ENCODE measurements at places on chromosomes 3 and 15.

DNA sequence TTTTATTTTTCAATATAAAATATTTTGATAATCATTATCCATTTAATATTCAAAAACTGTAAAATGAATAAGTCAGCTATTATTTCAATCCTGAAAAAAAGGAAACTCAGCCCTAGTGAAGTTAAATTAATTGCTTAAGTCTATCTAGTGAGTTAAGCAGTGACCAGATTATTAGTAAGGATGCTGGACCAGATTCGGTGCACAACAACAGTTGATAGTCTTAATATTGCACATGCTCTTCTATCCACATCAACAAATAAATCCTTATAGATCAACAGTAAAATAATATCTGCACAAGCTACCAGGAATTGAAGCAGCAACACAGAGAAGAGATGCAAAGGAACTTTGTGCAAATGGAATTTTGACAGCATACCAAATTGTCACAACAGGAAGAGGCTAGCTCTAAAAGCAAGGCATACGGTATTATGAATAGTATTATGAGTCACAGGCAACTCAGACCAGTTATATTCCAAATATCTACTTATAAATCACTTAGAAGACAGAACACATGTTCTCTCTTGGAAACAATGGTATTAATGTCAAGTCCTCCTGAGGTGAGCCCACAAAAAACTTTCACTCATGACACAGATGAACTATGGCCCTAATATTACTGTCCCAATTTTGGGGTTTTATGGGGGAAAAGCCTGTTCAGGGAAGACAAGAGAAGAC is 24.9 kb downstream of the VPS13C start:
- no peak for DNase-seq

DNA sequence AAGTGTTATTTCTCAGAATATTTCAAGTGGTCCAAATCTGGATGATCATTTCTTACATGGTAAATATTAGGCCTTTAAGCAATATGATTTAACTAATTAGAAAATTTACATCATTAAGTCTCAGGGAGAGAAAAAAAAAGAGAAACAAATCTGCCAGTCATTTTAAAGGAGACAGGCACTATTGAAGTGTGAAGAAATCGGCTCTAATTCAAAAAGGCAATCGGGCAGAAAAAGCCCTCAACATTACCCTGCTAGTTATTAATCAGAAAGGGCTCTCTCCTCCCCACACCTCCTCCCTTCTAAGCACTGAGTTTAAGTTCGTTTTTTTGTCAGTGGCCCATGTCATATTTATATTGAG is 215.9 kb downstream of the MEIS2 start:
- DNase-seq: no peak

- DNase-seq: no peak
Observed at GRCh38 chr3:136952292-136952691, 5.5 kb upstream of the IL20RB start.

- no peak for DNase-seq
Observed at GRCh38 chr15:28936481-28936881, 50.7 kb downstream of the APBA2 start.

- no peak for DNase-seq
Observed at GRCh38 chr3:122100591-122101463, 45.7 kb downstream of the CD86 start.

GRCh38 chr3:124766113-124767095 is 36.2 kb downstream of the UMPS start:
- DNase-seq: no peak

DNA sequence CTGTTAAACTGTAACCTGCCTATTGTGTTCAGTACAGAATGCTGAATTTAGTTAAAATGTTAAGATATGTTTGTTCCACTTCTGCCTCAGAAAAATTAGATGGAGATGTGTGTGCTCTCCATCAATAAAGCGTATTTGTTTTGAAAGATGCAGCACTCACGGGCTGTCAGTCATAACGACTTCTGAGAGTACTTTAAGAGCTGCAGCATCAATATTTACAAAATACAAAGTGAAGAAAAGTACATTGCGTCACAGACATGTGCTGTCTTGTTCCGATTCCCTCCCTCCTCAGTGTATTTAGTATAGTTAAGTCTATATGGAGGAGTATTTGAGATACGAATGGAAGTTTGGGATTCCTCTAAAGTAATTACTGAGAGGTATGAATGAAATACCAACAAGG is 166.6 kb downstream of the BBX start:
- DNase-seq: no peak

DNA sequence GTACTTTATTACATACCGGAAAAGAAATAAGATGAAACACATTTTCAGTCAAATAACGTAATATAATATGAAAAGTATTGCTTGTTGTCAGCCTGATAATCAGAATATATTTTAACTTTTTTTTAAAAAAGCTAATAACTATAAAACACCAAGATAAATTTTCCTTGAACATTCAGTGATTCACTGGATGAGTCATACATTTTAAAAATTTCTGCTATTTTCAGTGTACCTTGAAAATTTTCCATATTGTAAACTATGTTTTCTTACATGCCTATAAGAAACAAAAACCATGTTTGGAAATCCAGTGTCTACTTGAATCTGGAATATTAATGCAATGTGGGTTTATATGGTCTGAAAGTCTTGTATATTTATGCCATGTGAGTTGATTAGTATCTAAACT is 36.3 kb upstream of the MEIS2 start:
- no peak for DNase-seq

DNA sequence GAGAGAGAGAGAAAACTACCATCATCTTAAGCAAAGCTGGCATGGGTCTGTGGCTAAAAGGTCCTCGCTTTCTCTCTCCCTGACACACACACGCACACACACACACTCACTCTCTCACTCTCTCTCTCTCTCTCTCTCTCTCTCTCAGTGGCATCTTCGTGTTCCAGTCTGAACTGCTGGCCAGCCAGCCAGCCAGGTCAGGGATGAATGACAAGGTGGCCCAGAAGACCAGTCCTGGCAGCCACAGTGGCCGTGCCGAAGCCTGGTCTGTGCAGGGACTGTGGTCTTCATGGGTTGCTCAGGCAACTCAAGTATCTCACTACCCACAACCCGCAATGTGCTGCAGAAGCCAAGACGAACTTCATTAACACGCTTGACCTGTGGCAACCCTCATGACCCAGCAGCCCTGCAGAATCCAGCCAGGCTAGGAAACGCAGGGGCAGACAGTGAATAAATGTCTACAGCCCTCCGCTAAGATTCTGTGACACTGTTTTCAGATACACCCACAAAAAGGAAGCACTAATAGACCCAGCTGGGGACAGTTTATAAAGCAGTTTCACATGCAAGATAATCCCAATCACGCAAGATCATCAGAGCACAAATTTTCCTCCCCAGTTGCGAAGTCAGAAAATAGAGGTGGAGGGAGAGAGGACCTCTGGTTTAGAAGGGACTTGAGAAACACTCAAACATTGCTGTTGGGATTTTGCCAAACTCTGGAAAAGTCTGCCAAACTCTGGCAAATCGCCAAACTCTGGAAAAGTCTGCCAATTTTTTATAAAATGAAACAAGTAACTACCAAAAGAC is 66.4 kb downstream of the XXYLT1 start:
- no peak for DNase-seq

GRCh38 chr15:84908564-84908963 is 24.1 kb downstream of the SLC28A1 start:
- DNase-seq: no peak

DNA sequence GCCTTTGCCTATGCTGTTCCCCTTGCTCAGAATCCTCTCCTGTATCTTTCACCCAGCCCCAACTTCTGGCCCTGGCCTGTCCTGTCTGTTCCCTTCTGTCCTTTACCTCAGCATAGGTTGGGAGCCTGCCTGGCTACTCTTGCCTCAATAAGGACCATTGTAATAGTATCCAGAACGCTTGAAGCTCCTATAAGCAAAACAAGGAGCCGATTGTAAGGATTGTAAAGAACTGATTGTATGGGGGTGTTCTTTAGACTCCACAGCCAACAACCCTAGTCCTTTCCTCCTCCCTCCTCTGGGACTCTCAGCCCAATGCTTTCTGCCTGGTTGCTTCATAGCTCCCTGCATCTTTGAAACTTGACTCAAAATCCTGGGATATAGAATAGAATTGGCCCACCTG is 18.7 kb upstream of the RAD54L2 start:
- no peak for DNase-seq

DNA sequence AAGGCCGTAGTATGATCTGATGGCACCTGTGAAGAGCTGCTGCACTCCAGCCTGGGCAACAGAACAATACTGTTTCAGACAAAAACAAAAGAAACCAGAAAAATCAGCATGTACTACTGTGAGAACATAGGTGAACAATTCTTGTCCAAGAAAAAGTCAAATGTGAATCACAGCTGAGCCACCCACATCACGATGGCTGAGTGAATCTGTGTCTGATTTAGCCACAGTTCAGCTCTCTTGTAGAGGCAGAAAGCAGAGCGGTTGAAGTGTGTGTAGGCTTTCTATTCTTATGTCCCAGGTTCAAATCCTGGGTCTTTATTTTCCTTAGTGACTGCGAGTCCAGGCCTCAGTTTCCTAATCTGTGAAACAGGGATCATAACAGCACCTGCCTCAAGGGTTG is 4.4 kb upstream of the FURIN start:
- DNase-seq: no peak

DNA sequence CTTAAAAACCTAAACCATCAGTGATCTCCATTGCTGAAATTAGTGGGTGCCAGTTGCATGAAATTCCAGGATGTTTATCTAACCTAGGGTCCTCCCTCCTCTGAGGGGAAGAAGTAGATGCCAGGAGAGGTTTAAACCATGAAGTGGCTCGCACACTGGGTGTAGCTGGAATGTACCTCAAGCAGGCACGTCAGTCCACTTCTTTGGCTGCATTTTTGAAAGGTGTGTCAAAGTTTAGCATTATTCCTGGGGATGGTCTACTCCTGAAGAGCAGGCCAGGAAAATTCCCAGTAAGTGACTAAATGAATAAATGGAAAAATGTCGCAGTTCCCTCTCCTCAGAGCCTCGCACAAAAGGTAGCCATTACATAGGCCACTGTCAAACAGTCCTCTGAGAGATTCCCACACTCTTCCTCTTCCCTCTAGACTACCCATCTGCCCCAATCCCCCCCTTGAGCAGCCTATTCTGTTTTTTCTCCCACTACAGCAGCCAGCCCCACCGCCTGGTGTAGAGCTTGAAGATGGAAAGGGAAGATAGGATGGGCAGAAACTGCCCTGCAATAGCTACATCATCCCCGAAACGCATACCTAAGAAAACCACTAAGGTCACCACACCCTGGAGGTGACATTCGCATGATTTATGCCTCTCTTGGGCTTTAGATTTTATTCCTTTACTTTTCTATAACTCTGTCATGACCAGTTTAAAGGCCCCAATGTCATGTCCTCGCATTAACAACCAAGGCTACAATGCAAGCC is 655 bp upstream of the TMOD3 start:
- DNase-seq: no peak

GRCh38 chr15:53246404-53246803 is 456.3 kb upstream of the ONECUT1 start:
- no peak for DNase-seq

- DNase-seq: no peak
Observed at GRCh38 chr15:88792342-88793282, 10.6 kb upstream of the ACAN start.

GRCh38 chr3:138082085-138082991 is 33.1 kb downstream of the DZIP1L start:
- no peak for DNase-seq

DNA sequence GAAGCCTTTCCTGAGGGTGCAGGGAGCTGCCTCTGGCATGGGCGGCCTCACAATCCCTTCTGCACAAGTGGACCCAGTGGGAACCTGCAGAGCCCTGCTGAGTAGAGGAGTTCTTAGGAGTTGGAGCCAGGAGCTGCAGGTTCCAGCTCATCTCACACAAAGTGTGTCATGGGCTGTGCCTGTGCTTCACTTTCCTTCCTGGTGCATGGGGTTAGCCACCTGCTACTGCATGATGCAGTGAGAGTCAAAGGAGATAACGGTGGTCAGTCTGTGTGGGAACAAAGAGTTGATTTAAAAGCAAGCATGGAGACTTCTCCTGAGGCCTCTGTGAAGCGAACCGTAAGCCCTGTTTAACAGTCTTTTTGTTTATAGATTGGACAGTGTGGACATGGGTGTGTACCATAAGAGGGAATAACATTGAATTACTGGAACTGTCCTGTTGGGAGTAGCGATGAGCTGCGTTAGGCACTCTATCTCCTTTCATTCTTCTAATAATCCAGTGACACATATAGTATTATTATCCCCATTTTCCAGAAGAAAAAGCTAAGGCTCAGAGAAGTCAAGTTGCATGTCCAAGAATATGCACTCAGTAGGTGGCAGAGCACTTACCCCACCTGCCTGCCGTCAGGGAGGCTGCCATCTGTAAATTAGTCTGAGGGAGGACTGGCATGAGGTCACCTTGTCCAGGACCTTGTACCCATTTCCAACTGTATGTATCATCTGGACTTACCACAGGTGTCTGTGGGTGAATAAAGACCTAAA is 68.7 kb upstream of the PRR23C start:
- DNase-seq: no peak

GRCh38 chr15:47726399-47726823 is 9.1 kb downstream of the SEMA6D start:
- DNase-seq: no peak

DNA sequence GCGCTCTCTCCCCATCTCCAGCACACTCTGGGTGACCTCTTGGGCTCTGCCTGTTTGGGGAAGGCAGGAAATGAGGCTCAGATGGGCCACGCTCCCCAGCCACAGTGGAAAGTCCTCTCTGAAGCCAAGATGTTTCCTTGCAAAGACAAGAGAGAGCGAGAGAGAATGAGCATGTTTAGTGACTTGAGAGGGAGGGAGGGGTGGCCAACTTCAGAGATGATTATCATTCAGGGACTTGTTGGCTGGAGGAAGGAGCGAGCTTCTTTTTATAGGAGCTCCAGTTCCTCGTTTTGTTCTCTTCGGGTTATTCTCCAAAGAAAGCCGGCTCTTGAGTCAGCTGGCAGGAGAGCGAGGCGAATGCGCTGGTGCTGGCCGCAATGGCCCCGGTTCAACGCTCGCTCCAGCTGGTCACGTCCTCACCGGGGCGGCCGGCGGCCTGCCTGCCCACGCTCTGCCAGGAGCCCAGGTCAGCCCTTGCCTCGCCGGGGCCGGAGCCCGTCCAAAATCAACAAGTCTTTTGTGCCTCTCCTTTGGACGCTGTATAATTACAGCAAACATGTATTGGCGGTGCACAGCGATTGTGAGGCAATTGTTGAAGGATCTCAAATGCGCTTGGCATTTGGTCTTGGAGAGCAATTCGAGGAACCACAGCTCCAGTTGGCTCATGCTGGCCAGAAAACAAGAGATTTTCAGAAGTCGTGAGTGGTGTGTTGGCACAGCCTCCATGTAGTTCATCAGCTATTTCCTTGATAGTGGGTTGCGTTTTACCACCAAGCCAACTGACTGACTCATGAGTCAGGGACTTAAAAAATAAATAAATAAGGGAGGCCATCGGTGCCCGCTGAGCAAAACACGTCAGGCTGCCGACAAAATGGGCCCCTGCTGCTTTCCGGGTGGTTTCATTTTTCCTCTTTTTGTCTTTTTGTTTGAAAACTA is 288.6 kb downstream of the UACA start:
- no peak for DNase-seq

Data from stimulated activated CD8-positive, alpha-beta memory T cell treated with anti-CD3 and anti-CD28 coated beads, Interleukin-15, amount 100 ng/mL, for 1 hour (primary cell).